ENCODE measurements at places on chromosomes 6 and 20.

DNA sequence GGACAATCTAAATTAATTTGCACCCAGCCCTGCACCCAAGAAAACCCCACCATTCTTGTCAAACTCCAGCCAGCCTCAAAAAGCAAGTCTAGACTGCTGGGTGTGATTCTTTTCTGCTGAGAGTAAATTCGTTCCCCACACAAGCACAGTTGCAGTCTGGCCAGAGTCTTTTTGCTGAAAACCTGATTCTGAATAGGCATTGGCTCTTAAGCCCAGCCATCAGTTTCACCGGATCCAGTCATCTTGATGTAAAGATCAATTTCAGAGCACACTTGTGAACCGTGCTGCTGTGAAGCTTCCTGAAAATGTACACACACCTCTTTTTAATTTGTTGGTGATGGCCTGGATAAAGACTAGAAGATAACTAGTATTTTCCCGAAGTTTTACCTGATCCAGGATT lies 159.4 kb upstream of the GGTLC1 start:
- DNase-seq: no peak

- no peak for DNase-seq
Observed at GRCh38 chr20:36548006-36548315, 6.6 kb downstream of the MYL9 start.

DNA sequence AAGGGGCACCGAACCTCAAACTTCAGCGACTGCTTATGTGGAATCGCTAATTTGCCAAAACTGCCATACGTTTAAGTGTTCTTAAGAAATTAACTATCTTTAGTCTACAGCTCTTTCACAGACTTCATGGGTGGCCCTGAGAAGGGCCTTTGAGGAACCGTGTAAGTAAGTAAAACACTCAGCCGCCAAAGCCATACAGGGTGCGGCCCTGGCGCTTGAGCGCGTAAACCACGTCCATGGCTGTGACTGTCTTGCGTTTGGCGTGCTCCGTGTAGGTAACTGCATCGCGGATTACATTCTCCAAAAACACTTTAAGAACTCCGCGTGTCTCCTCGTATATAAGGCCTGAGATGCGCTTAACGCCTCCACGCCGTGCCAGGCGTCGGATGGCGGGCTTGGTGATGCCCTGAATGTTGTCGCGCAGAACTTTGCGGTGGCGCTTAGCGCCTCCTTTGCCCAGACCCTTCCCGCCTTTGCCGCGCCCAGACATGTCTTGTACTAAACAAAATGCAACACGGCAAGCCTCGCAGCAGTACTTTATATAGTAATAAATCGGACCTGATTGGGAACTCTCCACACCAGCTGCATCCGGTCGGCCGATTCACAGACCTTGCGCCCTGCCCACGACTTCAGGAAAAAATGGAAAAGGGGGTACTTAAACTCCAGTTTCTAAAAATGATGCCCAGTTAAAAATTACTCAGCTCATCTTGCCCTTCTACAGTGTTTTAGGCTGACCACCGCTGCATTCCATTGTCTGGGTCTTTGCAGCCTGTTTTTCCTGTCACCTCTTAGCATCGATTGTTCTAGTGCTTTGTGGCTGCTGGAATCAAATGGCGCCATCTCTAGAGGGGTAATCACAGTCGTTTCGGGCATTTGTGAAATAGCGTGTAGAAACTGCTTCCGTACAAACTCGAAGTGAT lies 38.9 kb downstream of the OR2B2 start:
- DNase-seq: peak; percentile 94

DNA sequence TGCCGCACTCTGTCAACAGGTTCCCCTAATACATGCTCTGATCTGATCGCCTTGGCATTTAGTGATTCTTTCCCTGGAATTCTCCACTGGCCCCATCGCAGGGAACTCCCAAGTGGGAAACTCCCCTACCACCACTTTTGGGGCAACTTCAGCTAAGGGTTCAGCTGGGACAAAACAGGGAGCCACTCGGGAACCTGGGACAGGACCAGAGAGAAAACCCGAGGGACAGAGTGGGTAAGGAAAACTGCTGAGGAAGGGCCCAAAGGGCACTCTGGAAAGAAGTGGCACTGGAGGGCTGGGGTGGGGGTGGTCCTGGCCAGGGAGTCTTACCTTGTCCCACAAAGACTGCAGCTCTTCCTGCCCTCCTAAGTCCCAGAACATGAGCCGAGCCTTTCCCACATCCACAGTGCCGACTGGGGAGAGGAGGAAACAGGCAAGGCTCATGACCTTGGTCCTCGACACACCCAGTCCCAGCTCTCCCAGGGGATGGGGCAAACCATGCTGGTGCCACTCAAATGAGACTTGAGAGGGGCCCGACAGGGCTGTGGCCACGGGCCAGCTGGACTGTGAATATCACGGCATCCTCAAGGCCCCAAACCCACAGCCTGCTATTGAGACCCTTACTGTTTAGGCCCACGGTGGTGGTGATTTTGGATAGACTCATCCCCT lies 1.6 kb downstream of the ARFRP1 start:
- no peak for DNase-seq

- DNase-seq: no peak
Observed at GRCh38 chr6:128516514-128516898, 3.9 kb downstream of the PTPRK start.

DNA sequence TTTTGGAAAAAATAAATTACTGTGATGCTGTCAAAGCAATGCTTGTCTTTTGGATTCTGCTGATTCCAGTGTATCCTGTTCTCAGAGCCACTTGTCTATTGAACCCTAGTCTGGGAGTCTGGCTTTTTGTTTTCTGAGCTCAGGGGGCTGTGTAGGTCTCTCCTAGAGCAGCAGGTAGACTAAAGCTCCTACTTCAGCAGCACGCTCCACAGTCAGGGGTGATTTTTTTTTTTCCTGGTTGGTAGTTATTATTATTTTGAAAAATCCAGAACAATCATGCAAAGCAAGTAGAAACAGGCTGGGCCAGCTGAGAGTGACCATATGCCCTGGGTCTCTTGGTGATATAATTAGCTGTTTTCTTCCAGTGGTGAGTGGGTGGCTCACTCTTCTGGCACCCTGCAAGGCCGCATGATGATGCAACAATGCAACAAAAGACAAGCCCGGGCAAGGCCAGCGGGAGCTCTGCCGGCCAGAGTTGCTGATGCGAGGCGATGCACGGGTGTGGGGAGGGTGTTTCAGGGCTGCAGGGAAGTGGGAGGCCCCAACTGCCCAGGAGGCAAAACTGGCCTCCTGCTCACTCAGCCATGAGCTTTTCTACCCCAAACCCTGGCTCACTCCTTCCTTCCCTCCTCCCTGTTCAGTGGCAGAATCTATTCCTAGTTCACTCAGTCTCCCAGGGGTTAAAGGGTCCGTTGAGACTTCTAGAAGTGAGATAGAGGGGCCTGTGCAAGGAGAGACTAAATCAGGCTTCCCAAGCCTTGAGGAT lies 11.5 kb upstream of the CDKN1A start:
- DNase-seq: no peak

DNA sequence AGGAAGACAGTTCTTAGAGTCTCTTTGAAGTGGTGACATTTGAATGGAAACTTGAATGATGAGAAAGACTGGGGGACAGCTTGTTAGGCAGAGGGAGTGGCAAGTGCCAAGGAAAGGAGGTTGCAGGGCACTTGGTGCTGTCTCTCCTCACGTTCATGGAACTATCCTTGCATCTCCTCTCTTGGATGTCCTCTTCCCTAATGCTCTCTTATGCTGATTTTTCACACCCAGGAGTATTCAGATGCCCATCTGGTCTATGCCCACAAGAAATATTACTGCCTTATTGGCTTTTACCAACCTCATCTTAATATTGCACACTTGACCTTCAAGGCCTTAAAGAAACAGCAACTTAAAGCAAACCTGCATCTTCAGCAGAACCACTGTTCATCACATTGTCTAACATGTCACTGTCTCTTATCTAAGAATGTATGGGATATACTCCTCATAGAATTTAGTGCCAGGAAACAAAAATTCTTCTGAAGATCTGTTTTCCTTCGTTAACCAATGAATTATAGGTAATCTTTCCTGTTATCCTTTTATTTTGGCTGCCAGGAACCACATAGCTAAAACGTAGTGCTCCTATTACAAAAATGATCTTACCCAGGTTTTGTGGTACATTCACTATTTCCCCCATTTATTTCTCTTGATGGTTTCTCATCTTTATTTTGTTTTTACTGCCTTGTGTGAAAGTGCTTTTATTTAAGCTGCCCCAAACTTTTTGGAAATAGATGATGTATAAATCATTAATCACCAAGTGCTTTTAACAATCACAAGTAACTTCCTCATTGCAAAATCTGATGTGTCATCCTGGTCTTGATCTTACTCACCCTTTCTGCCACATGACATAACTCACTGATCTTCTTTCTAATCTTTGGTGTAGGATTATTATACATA lies 12.8 kb downstream of the RGS17 start:
- DNase-seq: peak; percentile 58

- DNase-seq: no peak
Observed at GRCh38 chr6:53281518-53282215, 67.1 kb downstream of the ELOVL5 start.

- DNase-seq: no peak
Observed at GRCh38 chr20:47149939-47150338, 206.6 kb downstream of the ZMYND8 start.

DNA sequence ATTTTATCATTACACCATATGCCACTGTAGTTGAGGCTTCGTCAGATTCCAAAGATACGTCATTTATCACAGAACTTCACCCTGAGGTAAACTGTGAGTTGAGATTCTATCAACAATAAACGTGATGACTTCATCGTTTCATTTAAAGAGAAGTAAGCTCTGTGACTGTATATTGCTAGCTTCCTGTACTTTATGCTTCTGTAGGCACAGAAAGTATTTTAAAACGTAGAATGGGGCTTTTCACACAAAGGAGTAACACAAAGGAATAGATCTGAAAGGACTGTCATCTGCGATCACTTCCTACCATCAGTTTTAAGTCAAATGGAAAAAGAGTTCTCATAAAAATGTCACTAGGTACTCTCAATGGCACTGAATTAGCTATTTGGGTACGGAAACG lies 234.4 kb upstream of the MCHR2 start:
- peak; percentile 31 for DNase-seq

GRCh38 chr6:84581494-84582259 lies 182.7 kb downstream of the TBX18 start:
- DNase-seq: peak; percentile 17

DNA sequence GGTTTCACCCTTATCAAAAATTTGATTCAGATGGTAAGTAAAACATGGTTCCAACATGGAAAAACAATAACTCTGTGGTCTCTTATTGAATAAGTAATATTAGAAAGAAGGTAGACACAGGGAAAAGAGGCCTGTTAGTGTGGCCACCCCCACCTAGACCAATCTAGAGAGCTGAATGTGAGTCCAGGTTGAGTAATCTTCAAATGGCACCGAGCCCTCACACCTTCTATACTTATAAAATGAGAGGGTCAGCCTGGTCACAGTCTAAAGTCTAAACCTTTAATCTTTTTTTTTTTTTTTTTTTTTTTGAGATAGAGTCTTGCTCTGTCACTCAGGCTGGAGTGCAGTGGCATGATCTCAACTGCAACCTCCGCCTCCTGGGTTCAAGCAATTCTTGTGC lies 6.9 kb downstream of the FAM184A start:
- no peak for DNase-seq

DNA sequence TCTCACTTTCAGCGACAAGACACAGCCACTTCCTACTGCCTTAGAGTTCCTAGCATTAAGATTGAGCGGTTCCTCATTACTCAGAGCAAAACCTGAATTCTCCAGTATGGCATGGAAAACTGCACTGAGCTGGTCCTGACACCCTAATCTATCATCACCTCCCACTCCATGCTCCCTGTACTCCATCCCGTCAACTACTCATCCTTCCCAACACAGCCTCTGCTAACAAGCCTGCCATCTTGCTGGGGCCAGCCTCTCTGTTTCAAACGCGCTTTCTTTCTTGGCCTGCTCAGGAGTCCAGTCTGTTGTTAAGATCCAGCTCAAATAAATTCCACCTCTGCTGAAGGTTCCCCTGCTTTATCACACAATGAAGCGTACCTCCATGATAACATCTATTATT lies 12.0 kb downstream of the PRKN start:
- no peak for DNase-seq

GRCh38 chr6:138253731-138254130 lies 35.4 kb upstream of the PBOV1 start:
- DNase-seq: no peak

GRCh38 chr20:19813846-19814640 lies 56.0 kb downstream of the RIN2 start:
- DNase-seq: no peak

- no peak for DNase-seq
Observed at GRCh38 chr20:14921513-14921912, 584.1 kb upstream of the FLRT3 start.

GRCh38 chr20:57628047-57628961 lies 8.1 kb upstream of the ZBP1 start:
- peak; percentile 37 for DNase-seq
